ENCODE measurements at places on chromosomes 12 and 14.

DNA sequence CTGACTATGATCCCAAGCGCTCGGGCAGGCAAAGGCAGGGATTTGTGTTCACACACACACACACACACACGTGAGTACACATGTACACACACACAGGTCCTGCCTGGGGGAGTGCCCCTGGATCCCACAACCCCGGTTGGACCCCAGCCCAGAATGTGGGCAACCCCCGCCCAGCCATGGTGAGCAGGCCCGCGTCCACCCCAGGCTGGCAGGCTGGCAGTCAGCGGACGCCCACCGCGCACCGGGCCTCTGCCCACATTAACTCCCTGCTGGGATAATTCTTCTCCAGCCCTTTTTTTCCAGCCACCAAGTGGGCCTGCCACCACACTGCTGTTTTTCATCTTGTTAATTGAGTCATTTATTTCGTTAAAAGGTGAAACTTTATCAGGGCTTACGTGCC, 256.2 kb downstream of the BCL11B start:
- no peaks in the 10 kb centered on the region for H3K27me3 ChIP-seq
- no peaks in the 10 kb centered on the region for H3K4me1 ChIP-seq
- no peak overlapping the region for H3K4me3 ChIP-seq
- H3K27ac ChIP-seq, result no peak overlapping the region

- H3K36me3 ChIP-seq, result no peaks in the 10 kb centered on the region
- DNase-seq, result no peak
- H3K27me3 ChIP-seq, result no peaks in the 10 kb centered on the region
- no peaks in the 10 kb centered on the region for H3K4me1 ChIP-seq
Measured at GRCh38 chr12:23729359-23729758, 220.1 kb downstream of the SOX5 start.

DNA sequence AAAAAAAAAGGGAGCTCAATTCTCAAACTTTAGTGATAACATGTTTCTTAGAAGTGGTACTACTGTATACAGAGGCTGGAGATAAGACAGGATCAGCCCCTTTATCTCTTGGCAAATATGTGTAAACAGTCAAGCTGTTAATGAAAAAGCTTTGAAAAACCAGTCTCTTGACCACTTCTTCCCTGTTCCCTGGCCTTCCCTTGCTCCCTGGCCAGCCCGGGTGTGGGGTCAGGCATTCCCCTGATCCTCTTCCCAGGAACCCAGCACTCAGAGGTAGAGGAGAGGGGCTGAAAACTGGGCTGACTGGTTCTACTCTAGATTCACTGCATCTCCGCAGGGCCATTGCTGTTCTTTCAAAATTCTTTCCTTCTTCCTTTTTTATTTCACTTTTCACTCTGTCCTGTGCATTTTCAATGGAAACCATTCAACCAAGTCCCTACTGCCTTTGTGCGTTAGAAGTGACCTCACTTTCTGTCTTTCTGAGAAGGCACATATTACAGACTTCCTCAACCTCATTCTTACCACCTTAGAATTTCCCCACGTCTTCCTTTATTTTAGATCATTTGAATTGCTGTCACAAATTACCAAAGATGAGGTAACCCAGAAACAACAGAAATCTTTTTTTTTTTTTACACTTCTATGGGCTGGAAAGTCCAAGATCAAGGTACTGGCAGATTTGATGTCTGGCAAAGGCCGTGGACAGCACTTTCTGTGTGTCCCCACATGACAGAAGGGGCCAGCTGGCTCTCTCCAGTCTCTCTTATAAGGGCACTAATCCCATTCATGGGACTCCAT, 5.7 kb downstream of the GNG2 start:
- no peaks in the 10 kb centered on the region for H3K27me3 ChIP-seq
- H3K36me3 ChIP-seq, result no peaks in the 10 kb centered on the region
- peaks cover 6% of the 10 kb centered on the region for H3K4me1 ChIP-seq
- H3K27ac ChIP-seq, result no peak overlapping the region
- H3K4me3 ChIP-seq, result no peak overlapping the region
- no peak for DNase-seq

- no peaks in the 10 kb centered on the region for H3K27me3 ChIP-seq
- H3K4me1 ChIP-seq, result peaks cover 5% of the 10 kb centered on the region
- H3K27ac ChIP-seq, result no peak overlapping the region
- H3K36me3 ChIP-seq, result no peaks in the 10 kb centered on the region
- DNase-seq, result no peak
- no peak overlapping the region for H3K4me3 ChIP-seq
Measured at GRCh38 chr12:27821259-27821973, 41.4 kb upstream of the MANSC4 start.

- no peaks in the 10 kb centered on the region for H3K27me3 ChIP-seq
- no peak overlapping the region for H3K4me3 ChIP-seq
- peak overlapping the region; percentile 59 for H3K27ac ChIP-seq
- no peaks in the 10 kb centered on the region for H3K36me3 ChIP-seq
- no peak for DNase-seq
Measured at GRCh38 chr12:76259106-76259505, 89.1 kb downstream of the BBS10 start.

- H3K27ac ChIP-seq, result no peak overlapping the region
- no peaks in the 10 kb centered on the region for H3K27me3 ChIP-seq
- no peak for DNase-seq
- H3K4me3 ChIP-seq, result no peak overlapping the region
- no peaks in the 10 kb centered on the region for H3K4me1 ChIP-seq
Measured at GRCh38 chr12:49251357-49251756, 13.5 kb upstream of the TUBA1C start.

- H3K27ac ChIP-seq, result peak overlapping the region; percentile 27
- no peak for DNase-seq
- H3K4me3 ChIP-seq, result no peak overlapping the region
Measured at GRCh38 chr12:123064366-123064765, 83.9 kb downstream of the ARL6IP4 start.

GRCh38 chr12:52698651-52699340, 4.5 kb downstream of the KRT77 start:
- DNase-seq, result no peak
- H3K4me3 ChIP-seq, result no peak overlapping the region
- H3K27ac ChIP-seq, result no peak overlapping the region
- H3K27me3 ChIP-seq, result no peaks in the 10 kb centered on the region
- H3K36me3 ChIP-seq, result no peaks in the 10 kb centered on the region

DNA sequence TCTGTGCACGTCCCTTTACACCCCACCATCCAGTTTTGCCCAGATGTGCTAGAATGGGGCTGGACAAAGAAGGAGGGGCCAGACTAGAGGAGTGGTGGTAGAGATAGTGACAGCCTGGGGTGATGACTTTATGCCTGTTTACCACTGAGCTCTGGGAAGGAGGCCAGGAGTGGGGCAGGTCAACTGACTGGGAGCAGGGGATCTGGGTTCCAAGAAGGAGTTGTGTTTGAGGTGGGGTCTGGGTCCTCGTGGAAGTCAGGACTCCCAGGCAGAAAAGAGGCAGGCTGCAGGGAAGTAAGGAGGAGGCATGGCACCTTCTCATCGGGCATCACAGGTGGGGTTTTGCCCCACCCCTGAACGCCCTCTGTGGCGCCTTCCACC, 315 bp downstream of the LTB4R2 start:
- no peak for DNase-seq
- H3K4me3 ChIP-seq, result peak overlapping the region; percentile 53
- H3K4me1 ChIP-seq, result peaks cover 73% of the 10 kb centered on the region

DNA sequence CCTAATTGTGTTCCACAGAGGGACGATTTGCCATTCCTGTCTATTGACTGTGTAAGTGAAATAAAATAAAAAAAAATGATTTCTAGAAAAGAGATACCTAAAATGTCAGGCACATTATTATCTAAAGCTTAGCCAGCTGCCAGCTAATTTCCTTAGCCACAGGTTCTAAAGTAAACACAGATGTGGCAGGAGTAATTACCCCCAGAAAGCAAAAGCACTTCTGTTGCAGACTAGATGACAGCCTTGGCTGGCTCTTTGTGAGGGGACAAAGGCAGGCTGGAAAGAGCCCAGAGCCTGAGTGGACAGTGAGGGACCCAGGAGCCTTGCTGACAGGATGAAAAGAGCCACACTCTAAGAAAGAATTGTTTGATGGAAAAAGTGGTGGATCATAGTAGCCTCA, 418.1 kb downstream of the LRIG3 start:
- no peaks in the 10 kb centered on the region for H3K36me3 ChIP-seq
- H3K27me3 ChIP-seq, result no peaks in the 10 kb centered on the region
- DNase-seq, result no peak
- H3K27ac ChIP-seq, result no peak overlapping the region

DNA sequence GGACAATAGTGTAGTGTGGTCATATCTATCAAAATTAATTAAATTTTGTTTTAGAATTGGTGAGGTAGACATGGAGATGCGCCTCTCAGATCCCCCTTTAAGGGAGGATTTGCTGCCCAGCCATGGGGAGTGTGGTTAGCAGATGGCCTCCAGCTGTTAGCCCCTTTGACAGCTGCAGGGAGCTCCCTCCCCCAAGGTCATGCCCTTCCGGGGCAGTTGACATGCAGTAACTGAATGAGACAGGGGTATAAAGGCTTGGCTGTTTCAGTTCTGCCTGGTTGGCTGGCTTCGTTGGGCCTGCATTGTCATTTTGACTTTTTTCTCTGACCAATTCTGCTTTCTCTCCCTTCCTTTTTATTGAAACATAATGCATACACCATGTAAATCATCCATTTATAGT, 291.5 kb upstream of the SRRM4 start:
- no peak overlapping the region for H3K4me3 ChIP-seq
- H3K36me3 ChIP-seq, result no peaks in the 10 kb centered on the region
- no peaks in the 10 kb centered on the region for H3K4me1 ChIP-seq
- no peak for DNase-seq

DNA sequence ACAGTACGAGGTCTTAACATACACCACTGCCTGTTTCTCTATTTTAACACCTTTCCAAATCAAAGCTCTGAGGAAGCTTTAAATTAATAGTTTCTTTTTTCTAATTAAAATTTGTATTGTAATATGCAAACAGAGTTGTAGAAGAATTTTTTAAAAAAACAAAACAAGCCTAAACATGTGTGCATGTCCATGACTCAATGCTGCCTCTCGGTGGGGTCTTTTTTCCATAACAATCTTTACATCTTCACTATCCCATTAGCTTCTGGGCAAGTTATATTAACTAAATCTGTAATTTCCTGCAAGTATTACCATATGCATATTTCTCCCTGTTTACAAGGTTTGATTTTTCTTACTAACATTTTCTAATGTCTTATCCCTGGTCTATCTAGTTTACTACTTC, 143.9 kb upstream of the NAV3 start:
- H3K36me3 ChIP-seq, result no peaks in the 10 kb centered on the region
- no peaks in the 10 kb centered on the region for H3K27me3 ChIP-seq

GRCh38 chr12:88947486-88948043, 367.3 kb upstream of the KITLG start:
- no peaks in the 10 kb centered on the region for H3K27me3 ChIP-seq
- no peak overlapping the region for H3K4me3 ChIP-seq
- no peak for DNase-seq
- no peak overlapping the region for H3K27ac ChIP-seq
- peaks cover 22% of the 10 kb centered on the region for H3K4me1 ChIP-seq

GRCh38 chr12:67621112-67621511, 27.4 kb upstream of the DYRK2 start:
- no peaks in the 10 kb centered on the region for H3K36me3 ChIP-seq
- no peak overlapping the region for H3K4me3 ChIP-seq
- H3K27me3 ChIP-seq, result no peaks in the 10 kb centered on the region

GRCh38 chr12:98417266-98417665, 98.1 kb upstream of the TMPO start:
- no peaks in the 10 kb centered on the region for H3K27me3 ChIP-seq
- H3K4me3 ChIP-seq, result no peak overlapping the region
- no peak for DNase-seq

DNA sequence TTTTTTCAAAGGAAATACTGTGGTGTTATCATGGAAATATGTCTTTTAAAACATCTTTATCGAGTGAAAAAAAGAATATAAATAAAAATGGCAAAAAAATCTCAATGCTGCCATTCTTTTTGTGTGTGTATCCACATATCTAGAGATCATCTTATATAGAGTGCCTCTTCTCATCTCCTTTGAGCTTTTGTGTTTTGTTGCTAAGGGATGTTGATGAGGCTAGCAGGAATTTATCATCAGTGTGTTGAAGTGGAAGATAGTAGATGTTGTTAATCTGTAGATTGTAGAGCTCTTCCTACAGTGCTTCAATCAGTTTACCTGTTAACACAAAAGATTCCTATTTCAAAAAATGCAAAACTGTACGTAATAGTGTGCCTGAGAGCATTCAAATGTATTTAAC, 1738.0 kb upstream of the SEL1L start:
- DNase-seq, result no peak
- H3K36me3 ChIP-seq, result no peaks in the 10 kb centered on the region
- H3K4me1 ChIP-seq, result no peaks in the 10 kb centered on the region
- no peak overlapping the region for H3K4me3 ChIP-seq
- H3K27ac ChIP-seq, result no peak overlapping the region
- H3K27me3 ChIP-seq, result no peaks in the 10 kb centered on the region

- H3K27me3 ChIP-seq, result no peaks in the 10 kb centered on the region
- DNase-seq, result no peak
- no peak overlapping the region for H3K27ac ChIP-seq
Measured at GRCh38 chr14:28467611-28468010, 299.0 kb upstream of the FOXG1 start.

DNA sequence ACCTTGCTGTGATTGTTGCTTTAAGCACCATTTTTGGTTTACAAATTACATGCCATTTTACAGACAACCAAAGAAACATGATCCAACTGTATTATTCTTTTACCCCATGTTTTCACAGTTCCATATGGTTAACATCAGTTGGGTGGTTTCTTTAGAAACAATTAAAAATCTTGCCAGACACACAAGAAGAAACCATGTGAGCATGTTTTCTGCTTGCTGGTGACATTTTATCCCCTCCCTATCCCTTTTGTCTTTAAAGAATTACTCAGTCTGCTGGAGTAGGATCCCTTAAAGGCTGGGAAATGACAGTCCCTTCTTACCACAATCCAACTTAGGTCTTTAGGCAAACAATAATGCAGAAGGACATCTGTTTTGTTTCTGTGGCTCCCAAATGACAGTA, 121.8 kb upstream of the PLXNC1 start:
- H3K27ac ChIP-seq, result no peak overlapping the region
- no peak for DNase-seq
- H3K4me1 ChIP-seq, result no peaks in the 10 kb centered on the region

DNA sequence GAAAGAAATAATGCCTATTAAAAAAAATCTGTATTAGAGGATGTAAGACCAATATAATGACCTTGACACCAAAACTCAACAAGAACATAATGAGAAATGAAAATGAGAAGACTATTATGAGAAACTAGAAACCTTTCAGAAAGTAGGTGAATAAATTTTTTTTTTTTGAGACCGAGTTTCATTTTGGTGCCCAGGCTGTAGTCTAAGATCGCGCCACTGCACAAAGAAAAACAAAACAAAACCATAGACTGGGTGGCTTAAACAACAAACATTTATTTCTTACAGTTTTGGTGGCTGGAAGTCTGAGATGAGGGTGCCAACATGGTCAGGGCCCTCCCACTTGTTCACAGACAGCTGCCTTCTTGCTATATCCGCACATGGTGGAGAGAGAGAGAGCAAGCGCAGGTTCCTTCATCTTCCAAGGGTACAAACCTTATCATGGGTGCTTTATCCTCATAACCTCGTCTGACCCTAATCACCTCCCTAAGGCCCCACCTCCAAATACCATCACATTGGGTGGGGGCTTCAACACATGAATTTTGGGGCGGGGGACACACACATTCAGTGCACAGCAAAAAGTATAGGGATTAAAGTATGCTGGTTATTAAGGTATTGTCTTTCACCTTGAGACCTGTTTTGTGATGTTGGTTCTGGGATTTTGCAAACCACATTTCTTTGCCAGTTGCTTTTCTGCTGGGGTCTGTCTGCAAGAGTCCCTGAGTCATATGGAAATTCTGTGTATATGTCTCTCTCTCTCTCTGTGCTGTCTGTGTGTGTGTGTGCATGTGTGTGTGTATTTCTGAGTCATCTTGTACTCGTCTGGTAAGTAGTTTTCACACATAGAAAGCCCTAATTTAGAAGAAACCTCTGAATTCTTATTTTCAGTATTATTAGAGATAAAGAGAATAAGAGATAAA, 26.2 kb downstream of the ZCRB1 start:
- no peaks in the 10 kb centered on the region for H3K4me1 ChIP-seq
- H3K36me3 ChIP-seq, result no peaks in the 10 kb centered on the region
- DNase-seq, result no peak
- H3K4me3 ChIP-seq, result no peak overlapping the region
- no peak overlapping the region for H3K27ac ChIP-seq

Data from upper lobe of left lung (tissue), 6 donors.